Dorsolateral prefrontal cortex (tissue), 122 donors: ENCODE measurements at places on chromosomes 16 and 17. TPM values are rescaled to one million over a fixed set of nuclear protein-coding genes. Genes with fewer than 3 reads are reported as not detected.

DNA sequence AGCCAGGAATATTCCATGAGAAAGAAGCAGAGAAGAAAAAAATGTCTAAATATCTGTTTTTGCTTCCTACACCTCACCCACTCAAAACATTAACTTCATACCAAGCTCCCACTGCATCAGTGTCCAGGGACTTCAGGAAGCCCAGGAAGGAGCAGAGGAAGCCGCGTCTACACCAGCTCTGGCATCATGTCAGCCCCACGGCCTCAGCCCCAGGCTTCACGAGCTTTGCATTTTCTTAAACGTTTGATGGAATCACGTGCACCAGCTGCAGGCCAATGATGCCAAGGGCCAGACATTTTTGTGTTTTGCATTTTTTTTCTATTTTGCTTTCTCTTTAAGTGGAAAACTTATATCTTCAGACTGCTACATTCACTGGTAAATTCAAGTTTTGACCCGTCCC, 48.6 kb downstream of the CDRT4 start:
- DNase-seq, result no peak

HOXB1 gene
- not detected for total RNA-seq

TMC7 gene
- 7.5 TPM for total RNA-seq

- DNase-seq, result no peak
Observed at GRCh38 chr16:21244518-21245215, 11.2 kb downstream of the ANKS4B start.

- no peak for DNase-seq
Observed at GRCh38 chr17:68981288-68981687, 26.1 kb upstream of the ABCA8 start.

- DNase-seq, result no peak
Observed at GRCh38 chr17:7632492-7632894, 2.6 kb downstream of the SHBG start.

SERPINF2 gene
- 7.8 TPM for total RNA-seq

DNA sequence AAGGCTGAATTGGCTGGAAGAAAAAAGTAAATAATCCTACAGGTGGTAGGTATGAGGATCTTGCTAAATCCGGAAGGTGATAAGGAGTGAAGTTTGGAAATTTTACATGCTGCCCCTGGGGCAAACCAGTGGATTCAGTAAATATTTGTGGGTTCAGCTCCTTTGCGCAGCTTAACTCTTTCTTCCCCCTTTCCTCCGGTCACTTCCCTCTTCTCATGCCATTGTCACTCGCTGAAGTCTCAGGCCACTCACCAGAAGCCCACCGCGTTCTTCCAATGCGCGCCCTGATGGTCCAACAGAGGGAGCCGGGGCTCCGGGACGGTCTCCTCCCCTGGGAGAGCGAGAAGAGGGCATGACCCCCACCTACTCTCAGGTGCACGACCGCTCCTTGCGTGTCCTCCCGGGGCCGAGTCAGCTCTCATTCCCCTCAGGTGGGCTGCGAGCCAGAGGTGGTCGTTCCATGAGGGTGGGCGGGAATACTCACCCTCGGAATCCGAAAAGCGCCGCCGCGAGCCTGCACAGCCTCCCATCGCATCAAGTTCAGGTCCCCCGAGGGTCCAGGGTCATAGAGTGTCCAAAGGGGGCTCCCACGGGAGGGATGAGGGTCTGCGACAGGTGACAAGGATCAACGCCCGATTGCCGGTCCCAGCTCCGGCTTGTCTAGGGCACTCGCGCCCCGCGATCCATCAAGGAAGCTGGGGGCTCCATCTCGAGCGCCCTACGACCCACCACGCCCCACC, 474 bp downstream of the CLN3 start:
- no peak for DNase-seq

DNA sequence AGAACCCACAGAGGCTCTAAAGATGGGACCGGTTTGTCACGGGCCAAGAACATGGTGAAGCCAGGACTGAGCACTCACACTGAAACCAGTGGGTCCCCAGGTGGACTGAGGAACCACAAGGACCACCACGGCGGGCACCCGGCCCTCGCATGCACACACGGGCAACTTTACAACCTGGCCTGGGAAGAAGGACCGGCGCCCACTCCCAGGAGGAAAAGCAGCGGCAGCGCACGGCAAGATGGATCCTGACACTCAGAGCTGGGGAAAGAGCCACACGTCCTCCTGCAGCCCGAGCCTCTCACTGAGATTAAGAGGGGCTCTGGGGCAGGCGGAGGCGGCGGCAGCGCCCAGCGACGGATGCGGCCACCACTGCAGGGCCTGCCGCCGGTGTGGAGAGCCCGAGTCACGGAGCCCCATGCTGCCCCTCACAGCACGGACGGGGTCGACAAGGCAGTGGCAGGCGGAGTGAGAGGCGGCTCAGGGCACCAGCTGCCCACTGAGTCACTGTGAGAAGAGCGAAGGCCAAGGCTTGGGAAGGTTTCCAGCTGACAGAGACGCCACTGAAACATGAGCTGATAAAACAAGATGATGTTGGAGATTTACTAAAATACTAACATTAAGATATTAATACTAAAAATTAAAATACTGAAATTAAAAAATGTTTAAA, 118.3 kb downstream of the ANKRD11 start:
- DNase-seq, result peak; percentile 48

CHST6 gene
- total RNA-seq, result 9.9 TPM

- DNase-seq, result peak; percentile 44
Observed at GRCh38 chr16:67248401-67249177, at the start of gene SLC9A5. SLC9A5 (plus strand) TSS chr16:67248979; CDS start chr16:67249015, 36 bp downstream.

DNA sequence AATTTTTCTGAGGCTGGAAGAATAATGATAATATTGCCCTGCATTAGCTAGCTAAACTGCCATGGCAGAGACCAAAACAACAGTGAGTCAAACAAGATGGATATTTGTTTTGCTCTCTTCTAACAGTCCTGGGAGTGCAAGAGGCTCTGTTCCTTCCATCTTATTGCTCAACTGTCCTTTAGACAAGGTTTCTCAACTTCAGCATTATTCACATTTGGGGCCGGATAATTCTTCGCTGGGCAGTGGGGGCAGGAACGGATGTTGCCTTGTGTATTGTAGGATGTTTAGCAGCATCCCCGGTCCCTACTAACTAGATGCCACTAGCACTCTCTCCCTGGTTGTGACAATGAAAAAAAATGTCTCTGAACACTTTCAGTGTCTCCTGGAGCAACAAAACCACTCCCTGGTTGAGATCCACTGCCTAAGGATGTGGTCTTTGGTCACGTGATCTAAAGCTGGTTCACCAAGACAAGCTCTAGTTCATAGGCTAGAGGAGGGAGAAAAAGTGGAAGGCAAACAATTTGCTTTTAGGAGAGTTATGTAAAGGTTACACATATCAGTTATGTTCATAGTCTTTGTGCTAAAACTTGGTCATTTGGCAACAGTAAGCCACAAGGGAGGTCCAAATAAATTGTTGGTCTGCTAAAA, 144.4 kb downstream of the PCTP start:
- DNase-seq, result no peak

ZC3H7A gene
- 51.7 TPM for total RNA-seq

DNA sequence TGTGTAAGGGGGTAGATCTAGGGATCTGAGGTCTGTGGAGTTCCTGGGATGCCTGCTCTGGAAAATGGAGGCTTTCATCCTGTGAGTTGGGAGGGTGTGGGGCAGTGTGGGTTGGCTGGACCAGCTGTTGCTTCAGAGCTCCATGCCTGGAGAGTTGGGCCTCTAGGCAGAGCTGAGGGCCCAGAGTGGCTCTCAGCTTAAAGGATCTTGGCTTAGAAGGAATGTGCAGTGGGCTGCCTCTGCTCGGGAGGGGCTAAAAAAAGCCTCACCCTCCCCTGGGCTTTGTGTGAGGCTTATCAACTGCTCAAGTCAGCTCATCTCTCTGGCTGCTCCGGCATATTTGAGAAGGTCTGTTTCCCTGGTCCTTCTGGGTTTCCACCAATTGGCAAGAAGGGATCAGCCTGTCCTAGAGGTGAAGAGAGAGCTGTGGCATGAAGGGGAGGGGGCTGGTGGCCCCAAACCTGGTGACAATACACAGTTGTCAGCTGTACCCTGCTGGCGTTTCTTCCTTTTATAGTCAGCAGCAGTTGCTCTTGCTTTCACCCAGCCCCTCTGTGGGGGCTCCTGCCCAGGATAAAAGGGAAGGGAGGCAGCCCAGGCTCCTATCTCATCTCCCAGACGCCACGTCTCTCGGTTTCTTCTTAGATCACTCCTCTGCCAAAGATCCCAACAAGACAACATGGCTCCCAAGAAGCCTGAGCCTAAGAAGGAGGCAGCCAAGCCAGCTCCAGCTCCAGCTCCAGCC, at the start of gene MYL4:
MYL4 (plus strand) TSS at position 605 of the 745 bp plus-strand sequence; CDS start at position 680, 75 bp downstream.
- no peak for DNase-seq
